Right kidney (tissue), 9 donors: ENCODE measurements at places on chromosomes 16 and 17.

GRCh38 chr16:50338371-50339231, 30.2 kb downstream of the BRD7 start:
- DNase-seq, result no peak

GRCh38 chr16:85461814-85462713, 151.1 kb upstream of the GSE1 start:
- DNase-seq, result peak; percentile 89

GRCh38 chr17:76670718-76671122, 27.2 kb upstream of the ST6GALNAC1 start:
- no peak for DNase-seq

GRCh38 chr16:50859628-50860360, 117.9 kb downstream of the CYLD start:
- no peak for DNase-seq
